ENCODE measurements at places on chromosomes 16 and 17.

DNA sequence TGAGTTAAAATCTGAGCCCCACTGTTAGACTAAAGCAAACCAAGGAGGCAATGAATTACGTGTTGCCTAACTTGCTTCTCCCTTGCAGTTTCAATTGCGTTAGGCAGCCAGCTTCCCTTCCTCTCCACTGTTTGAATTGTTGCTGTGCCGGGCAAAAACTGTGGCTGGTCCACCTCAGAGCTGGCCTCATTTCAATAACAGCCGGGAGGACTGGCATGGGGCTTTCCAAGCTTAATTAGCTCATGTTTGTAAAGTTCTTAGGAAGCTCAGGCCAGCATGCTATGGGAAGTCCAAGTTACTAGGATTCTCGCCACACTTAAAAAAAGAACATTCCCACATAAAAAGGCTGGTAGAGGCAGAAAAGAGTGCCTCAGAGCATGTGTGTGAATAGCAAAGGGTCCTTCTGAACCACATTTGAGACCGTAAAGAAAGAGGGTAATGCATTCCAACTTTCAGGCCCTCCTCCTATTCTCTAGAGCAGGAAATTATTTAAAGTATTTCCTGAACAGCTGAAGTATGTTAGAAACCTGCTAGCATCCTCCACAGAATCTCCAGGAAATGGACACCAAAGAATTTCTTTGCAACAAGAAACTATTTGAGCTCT, 79.0 kb upstream of the SMURF2 start:
- DNase-seq, result no peak

- DNase-seq, result no peak
Observed at GRCh38 chr16:80433623-80434022, 107.2 kb upstream of the DYNLRB2 start.

- no peak for DNase-seq
Observed at GRCh38 chr17:7466639-7467341, 12.6 kb downstream of the ZBTB4 start.

- DNase-seq, result no peak
Observed at GRCh38 chr17:7437369-7437863, 1.9 kb upstream of the FGF11 start.

DNA sequence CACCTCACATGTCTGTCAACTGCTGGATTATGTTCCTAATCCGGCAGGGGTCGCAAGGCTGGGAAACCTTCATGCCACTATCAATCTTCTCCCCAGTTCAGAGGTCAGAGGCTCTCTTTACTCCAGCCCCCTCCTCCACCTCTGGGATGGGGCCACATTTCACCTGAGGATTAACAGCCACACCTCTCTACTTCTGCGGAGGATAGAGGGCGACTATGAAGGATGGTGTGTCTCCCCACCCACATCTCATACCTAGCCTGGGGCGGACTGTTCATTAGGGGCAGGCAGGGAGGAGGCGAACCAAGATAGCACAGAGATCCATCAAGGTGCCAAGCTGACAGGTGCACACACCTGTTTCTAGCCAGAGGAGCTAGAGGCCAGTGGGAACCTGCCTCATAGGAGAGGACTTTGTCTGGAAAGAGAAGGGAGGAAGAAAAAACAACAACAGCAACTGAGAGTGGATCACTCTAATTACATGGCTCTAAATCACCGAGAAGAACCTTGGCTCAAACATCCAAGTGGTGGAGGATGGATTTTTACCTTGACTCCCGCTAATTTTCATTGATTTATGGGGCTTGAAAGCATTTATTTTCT, 41.9 kb upstream of the SKAP1 start:
- DNase-seq, result no peak
